Activated T-cell treated with anti-CD3 and anti-CD28 coated beads, Interleukin-2, amount 50 U/mL, for 72 hours (primary cell): ENCODE measurements at places on chromosomes 13 and 19.

- H3K4me1 ChIP-seq, result peaks cover 6% of the 10 kb centered on the region
- DNase-seq, result no peak
- peaks cover 5% of the 10 kb centered on the region for H3K36me3 ChIP-seq
- H3K4me3 ChIP-seq, result no peak overlapping the region
These were observed 186.4 kb upstream of the KL start for GRCh38 chr13:32829676-32830335.

- peaks cover 1% of the 10 kb centered on the region for H3K36me3 ChIP-seq
- H3K27me3 ChIP-seq, result no peaks in the 10 kb centered on the region
- H3K4me1 ChIP-seq, result no peaks in the 10 kb centered on the region
- no peak overlapping the region for H3K4me3 ChIP-seq
- DNase-seq, result no peak
- no peak overlapping the region for H3K27ac ChIP-seq
These were observed 2506.4 kb downstream of the PCDH9 start for GRCh38 chr13:64723724-64724123.

GRCh38 chr19:56939951-56940350 is 99.4 kb upstream of the PEG3 start:
- no peaks in the 10 kb centered on the region for H3K4me1 ChIP-seq
- no peak overlapping the region for H3K27ac ChIP-seq
- H3K27me3 ChIP-seq, result no peaks in the 10 kb centered on the region
- peaks cover 13% of the 10 kb centered on the region for H3K36me3 ChIP-seq
- no peak for DNase-seq
- no peak overlapping the region for H3K4me3 ChIP-seq

DNA sequence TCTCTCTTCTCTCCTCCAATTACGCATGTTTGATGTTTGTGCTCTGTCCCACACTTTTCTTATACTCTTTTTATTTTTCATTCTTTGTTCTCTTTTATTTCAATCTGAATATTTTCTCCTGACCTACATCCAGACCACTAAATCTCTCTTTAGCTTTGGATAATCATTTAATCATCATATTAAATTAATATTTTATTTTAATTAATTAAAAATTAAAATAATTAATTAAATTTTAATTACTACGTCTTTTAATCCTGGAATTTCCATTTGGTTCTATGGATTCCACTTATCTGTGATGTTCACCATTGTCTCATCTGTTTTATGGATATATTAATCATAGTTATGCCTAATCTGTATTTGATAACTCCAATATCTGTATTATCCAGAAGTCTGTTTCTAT is 62.4 kb downstream of the SPACA7 start:
- DNase-seq, result no peak
- peaks cover 7% of the 10 kb centered on the region for H3K27me3 ChIP-seq
- peaks cover 5% of the 10 kb centered on the region for H3K4me1 ChIP-seq
- no peak overlapping the region for H3K27ac ChIP-seq
